ENCODE measurements at places on chromosomes 11 and 22.

GRCh38 chr11:100220801-100221200 lies 466.3 kb upstream of the ARHGAP42 start:
- DNase-seq: no peak

GRCh38 chr11:71582309-71582895 lies at the start of gene KRTAP5-11:
Gene KRTAP5-11 (minus strand): TSS chr11:71582875. CDS start chr11:71582837, 38 bp downstream.
- DNase-seq: no peak

GRCh38 chr11:79471071-79471844 lies 30.4 kb upstream of the TENM4 start:
- peak; percentile 19 for DNase-seq

GRCh38 chr11:124821995-124822730 lies 22.0 kb upstream of the MSANTD2 start:
- DNase-seq: no peak

- DNase-seq: no peak
Measured at GRCh38 chr22:50035131-50035881, 22.7 kb upstream of the IL17REL start.

- no peak for DNase-seq
Measured at GRCh38 chr11:115682101-115682500, 177.9 kb upstream of the CADM1 start.

DNA sequence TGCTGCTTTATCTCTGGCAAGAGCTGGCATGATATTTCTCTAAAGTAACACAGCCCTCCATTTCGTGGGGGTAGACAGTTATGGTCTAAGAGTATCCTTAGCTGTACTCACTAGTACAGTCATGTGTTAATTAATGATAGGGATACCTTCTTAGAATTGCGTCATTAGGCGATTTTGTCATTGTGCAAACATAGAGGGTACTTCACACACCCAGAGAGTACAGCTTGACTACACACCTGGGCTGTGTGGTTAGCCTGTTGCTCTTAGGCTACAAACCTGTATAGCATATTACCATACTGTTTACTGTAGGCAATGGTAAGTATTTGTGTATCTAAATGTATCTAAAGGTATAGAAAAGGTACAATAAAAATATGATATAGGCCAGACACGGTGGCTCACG lies 17.0 kb downstream of the XRCC6 start:
- no peak for DNase-seq

DNA sequence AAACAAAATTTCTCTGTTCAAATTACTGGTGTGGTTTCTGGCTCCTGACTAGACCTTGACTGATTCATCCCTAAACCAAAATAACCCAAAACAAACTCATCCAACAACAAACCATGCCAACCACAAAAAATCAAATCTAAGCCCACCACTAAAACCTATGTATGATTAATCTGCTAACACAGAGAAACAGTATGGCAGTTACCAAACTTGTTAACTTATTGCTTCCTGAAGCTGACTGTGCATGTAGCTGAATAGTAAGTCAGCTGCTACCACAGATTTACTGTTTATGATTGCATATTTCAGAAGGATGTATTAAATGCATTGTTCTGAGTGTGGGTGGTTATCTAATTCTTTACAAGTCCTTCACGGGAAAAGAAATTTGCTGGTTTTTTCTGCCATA lies 231.1 kb downstream of the SWAP70 start:
- no peak for DNase-seq

DNA sequence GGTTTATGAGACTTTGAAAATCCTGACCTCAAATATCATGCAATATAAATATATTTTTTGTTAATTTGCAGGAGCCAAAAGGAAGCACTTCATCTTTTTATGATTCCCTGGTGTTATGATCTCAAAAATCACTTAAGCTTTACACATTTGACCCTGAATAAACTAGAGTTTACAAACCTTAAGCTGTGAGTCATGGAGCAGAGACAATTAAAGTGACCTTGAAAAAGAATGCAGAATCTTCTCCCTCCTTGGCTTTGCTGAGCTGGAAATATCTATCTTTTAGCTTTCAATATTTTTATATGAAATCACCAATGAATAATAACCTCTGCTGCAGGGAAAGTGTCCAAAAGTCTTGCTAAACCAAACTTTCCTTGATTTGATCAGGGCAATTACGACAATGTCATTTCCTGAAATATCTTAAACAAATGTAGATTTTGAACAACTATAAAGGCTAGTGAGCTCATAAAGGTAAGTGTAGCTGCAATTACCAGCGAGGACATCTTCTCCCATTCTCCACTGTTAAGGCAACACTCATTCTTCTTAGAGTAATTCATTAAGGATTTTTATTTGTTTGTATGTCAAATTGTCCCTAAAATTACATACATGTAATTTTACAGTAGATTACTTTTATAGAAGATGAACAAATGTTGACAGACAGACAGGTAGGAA lies 747.0 kb upstream of the LUZP2 start:
- no peak for DNase-seq

DNA sequence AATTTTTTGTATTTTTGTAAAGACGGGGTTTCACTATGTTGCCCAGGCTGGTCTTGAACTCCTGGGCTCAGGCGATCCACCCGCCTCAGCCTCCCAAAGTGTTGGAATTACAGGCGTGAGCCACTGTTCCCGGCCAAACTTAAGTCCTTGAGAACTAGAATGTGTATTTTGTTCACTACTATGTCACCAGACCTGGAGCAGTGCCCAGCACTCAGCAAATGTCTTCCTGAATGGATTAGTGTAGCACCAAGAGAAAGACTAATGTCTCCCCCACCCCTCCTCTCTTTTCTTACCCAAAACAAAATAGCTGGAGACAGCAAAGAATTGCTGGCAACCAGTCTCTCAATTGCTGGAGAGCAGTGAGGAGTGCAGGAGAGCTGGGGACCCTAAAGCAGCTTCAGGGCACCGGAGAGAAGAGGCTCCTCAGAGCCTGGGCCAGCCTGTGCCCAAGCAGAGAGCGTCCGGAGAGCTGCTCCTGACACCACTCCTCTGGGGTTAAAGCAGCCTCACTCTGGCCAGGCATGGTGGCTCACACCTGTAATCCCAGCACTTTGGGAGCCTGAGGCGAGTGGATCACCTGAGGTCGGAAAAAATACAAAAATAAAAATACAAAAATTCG lies 14.9 kb downstream of the SLC25A18 start:
- DNase-seq: no peak

GRCh38 chr22:37726241-37726887 lies 29.5 kb downstream of the TRIOBP start:
- peak; percentile 39 for DNase-seq

GRCh38 chr11:79232346-79232745 lies 208.5 kb downstream of the TENM4 start:
- DNase-seq: no peak

GRCh38 chr11:82634091-82634490 lies 99.6 kb downstream of the FAM181B start:
- no peak for DNase-seq

GRCh38 chr11:94068764-94069163 lies 47.6 kb downstream of the HEPHL1 start:
- no peak for DNase-seq

DNA sequence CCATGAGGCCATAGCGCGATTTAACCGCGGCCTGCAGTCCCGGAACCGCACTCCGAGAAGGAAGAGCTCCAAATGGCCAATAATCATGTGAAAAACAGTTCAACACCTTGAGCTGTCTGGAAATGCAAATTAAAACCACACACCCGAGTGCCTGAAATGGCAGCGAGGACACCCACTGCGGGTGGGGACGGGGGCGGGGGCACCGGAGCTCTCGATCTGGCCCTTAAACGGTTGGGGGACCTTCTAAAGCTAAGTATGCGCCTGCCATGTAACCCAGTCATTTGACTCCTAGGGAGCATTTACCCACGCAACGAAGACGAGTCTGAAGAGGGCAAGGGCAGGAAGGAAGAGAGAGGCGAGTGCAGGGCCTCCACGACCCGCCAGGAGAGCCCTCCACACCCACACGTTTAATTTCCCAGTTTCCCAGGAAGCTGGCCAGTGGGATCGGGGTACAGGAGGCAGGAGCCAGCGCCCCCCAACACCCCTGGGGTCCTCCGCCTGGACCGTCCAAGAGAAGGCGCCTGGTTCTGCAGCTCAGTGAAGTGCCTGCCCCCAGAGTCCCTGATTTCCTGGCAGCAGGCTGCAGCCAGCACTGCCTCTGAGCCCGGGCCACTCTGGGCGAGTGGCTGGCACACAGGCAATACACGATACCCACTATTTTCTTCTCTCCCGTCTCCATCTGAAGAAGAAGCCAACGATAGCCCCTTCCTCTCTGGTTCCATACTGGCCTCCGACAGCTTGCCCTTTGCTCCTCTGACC lies 1.7 kb downstream of the TTLL8 start:
- peak; percentile 36 for DNase-seq

DNA sequence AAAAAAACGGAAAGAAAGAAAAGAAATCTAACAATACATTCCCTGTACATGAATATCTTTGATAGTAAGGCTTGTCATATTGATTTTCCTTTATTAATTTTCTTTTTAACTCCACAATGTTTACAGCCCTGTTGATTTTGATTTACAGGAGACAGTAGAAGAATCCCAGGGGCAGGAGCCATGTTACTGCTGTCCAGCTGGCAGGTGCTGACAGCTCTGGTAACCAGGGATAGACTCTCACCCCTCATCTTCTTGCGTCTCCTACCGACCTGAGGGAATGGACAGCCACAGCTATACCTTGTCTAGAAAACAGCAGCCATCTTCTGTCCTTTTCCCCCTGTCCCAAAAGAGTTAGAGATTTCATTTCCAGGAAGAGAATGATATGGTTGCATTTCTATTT lies 37.4 kb downstream of the PRDM10 start:
- DNase-seq: peak; percentile 38

DNA sequence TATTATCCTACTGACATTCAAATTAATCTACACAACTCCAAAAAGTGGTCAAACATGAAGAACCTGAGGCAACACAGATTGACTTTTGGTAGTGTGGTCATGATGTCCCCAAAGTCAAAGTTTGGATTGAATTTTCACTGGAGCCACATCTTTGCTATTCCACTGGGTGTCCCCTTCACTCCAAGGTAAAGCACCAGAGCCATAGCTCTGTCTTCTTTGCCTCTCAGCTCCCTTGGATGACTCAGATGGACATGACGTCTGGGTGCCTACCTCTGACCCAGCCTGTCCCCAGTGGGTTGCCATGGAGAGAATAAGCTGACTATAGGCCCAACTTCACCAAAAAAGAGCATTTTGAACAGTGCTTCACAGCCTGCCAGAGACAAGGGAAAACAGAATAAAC lies 57.4 kb upstream of the ARHGAP42 start:
- no peak for DNase-seq

DNA sequence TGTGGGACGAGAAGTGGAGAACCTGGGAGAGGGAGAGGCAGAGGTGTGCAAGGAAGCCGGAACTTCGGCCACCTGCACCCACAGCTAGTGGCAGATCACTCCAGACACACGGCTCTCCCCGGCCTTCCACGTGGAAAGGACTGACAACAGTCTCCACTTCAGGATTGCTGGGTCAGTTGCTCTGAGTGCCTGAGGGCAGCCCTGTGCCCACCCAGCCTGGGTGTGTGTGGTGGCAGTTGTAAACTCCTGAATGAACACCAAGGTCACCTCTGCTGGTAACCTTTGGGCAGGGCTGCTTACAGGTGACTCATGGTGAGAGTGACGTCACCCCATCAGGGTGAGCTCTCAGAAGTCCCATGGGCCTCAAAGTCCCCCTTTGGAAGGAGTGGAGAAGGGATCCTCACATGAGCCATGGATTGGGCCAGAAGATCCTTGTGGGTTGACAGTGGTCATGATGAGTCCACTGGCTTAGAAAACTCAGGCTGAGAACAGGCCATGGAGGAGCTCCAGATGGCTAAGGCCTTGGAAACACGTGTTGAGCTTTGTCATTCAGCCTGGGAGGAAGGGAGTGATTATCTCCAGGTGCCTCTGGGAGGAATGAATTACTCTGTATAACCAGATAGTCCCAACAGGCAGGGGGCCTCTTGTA lies 71.3 kb downstream of the BCR start:
- DNase-seq: no peak
